ENCODE measurements at places on chromosomes 2 and 18.

- no peak for DNase-seq
These were observed 10.7 kb upstream of the CLASP1 start for GRCh38 chr2:121659933-121660332.

DNA sequence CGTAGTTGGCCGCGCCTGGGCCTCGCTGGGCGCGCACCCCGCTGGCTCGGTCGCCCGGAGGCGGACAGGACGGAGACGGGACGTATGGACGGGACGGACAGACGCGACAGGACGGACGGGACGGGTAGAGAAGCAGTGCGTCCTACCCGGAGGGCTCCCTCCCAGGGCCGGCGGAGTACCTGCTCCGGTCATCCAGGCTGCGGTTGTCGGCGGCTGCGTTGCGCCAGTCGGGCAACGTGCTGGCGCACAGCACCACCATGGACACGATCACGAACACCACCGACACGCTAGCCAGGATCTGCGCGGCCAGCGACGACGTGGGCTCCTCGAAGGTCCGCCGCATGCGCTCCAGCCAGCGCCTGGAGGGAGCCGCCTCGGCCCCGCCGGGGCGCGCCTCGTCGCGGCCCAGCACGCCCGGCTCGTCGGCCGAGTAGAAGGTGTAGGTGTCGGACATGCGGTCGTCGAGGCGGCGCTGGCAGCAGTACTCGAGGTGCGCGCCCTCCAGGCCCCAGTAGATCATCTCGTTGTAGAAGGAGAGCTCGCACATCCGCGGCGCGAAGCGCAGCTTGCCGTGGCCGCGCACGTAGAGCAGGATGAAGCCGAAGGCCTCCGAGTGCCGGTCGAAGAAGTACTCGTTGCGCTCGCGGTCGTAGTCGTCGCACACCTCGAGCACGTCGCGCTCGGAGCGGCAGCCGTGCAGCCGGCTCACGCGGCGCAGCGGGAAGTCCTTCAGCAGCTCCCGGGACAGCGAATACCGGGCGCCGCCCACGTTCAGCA lies 903 bp downstream of the KCNG3 start:
- no peak for DNase-seq

DNA sequence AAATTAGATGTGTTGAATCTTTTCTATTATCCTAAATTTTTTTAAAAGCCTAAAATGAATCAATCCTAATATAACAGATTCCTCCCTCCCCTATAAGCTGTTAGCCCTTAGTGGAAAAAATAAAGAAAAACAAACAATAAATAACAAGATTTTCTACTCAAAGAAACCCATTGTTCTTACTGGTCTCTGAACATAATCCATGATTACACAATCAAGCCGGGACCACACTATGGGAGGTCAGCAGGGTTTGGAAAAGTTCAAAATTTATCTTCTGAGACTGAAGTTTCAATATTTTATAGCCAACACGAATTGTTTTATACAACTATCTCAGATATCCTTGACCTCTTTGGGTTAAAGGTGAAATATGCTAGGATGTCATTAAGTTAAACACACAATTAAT lies 57.9 kb downstream of the DPP4 start:
- DNase-seq: no peak

DNA sequence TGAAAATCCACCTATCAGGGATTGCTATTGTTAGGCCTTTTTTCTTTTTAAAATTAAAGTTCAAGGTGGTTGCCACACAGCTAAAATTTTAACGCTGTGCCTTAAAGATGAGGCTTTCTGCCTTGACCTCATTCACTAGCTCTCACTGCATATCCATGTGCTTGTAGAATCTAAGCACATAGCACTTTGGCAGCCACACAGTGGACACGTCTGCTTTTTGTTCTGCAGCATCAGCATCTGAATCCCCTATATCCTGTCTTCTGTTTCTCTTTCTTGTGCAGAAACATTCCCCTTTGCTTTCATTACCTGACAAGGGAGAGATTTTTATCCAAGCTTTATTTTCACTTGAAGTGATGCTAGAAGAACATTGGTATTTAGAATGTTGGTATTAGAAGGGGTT lies 38.1 kb downstream of the RALB start:
- no peak for DNase-seq

GRCh38 chr2:164145093-164145987 lies 409.5 kb upstream of the FIGN start:
- DNase-seq: peak; percentile 57

- no peak for DNase-seq
These were observed 46.4 kb downstream of the STK25 start for GRCh38 chr2:241461693-241462677.

- peak; percentile 91 for DNase-seq
These were observed at the start of gene RFX8 for GRCh38 chr2:101474731-101475384. TSS of gene RFX8 (minus strand) at chr2:101475112. CDS start at chr2:101466848, 8,264 bp downstream.

GRCh38 chr2:216607277-216607560 lies 26.0 kb upstream of the IGFBP2 start:
- no peak for DNase-seq

DNA sequence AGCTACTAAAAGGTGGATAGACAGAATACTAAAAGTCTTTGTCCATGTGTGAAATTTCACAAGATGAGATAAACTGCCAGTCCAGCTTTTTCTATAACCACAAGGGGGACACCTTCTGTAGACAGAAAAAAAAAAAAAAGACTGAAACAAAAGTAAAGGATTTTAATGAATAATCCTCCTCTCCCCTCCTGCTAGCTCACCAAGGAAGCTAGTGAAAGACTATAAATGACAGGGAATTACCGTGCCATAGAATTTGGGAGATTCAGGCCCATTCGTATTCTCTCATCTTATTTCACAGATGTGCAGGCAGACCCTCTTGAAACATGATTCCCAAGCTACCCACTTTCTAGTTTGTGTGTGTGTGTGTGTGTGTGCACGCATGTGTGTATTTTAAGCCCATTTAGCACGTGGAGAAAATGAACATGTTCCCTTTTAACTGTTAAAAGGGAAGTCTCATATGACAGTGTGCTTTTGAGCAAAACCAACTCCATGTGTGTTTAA lies 36.3 kb upstream of the SLC8A1 start:
- peak; percentile 62 for DNase-seq

DNA sequence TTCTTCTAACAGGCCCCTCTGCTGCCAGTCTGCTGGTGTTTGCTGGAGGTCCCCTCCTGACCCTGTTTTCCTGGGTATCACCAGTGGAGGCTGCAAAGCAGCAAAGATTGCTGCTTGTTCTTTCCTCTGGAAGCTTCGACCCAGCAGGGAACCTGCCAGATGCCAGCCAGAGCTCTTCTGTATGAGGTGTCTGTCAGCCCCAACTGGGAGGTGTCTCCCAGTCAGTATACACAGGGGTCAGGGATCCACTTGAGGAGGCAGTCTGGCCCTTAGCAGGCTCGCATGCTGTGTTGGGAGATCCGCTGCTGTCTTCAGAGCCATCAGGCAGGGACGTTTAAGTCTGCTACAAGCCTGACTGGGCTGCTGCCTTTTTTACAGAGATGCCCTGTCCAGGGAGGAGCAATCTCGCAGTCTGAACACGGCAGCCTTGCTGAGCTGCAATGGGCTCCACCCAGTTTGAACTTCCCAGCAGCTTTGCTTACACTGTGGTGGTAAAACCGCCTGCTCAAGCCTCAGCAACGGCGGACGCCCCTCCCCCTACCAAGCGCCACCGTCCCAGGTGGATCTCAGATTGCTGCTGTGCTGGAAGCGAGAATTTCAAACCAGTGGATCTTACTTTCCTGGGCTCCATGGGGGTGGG lies 29.9 kb downstream of the CHCHD5 start:
- no peak for DNase-seq

- peak; percentile 23 for DNase-seq
These were observed 19.3 kb downstream of the GPR55 start for GRCh38 chr2:230905448-230906421.

GRCh38 chr2:79235135-79235534 lies 75.6 kb upstream of the REG3A start:
- DNase-seq: no peak

- DNase-seq: no peak
These were observed 1.1 kb upstream of the SP9 start for GRCh38 chr2:174333372-174334277.

GRCh38 chr2:232537079-232537478 lies 2.4 kb upstream of the CHRNG start:
- no peak for DNase-seq

GRCh38 chr2:212528106-212528856 lies 10.3 kb downstream of the ERBB4 start:
- no peak for DNase-seq

GRCh38 chr2:206004004-206004693 lies 81.8 kb downstream of the INO80D start:
- DNase-seq: no peak

DNA sequence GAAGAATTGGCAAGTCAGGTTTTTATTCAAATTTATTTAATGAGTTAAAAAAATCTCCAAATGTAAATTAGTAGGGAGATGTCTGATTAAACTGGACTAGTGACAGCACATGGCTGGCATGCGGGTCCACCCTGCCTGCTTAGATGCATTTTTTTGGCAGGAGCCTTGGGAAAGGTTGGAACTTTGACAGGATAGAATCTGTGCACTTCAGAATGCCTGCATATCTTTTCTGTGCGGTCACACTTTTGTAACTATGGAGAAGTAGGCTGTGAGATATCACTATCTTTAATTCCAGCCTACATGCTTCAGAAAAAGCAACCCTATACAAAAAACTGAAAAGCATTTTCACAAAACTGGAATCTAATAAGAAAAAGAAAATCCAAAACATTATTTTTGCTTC lies 317.8 kb downstream of the MBD2 start:
- DNase-seq: peak; percentile 39

DNA sequence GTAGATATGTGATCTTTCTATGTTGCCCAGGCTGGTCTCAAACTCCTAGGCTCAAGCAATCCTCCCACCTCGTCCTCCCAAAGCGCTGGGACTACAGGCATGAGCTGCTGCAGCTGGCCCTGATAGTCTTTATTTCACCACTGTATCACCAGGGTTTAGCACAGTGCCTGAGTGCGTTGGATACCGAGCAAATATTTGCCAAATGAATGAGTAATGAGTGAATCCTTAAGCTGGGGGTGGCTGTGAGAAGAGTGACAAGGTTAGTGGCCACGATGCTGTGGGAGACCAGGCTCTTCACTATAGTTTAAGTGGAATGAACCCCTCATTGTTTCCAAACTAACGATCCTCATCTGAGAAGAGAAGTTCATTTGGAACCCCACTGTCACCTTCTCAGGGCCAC lies 60.8 kb upstream of the FAM136A start:
- no peak for DNase-seq

- DNase-seq: no peak
These were observed 42.2 kb downstream of the KIDINS220 start for GRCh38 chr2:8794923-8795825.

All from astrocyte of the spinal cord (primary cell).